Stimulated activated CD8-positive, alpha-beta memory T cell treated with anti-CD3 and anti-CD28 coated beads, Interleukin-7, amount 100 ng/mL, for 1 hour (primary cell): ENCODE measurements at places on chromosomes 16 and 17.

DNA sequence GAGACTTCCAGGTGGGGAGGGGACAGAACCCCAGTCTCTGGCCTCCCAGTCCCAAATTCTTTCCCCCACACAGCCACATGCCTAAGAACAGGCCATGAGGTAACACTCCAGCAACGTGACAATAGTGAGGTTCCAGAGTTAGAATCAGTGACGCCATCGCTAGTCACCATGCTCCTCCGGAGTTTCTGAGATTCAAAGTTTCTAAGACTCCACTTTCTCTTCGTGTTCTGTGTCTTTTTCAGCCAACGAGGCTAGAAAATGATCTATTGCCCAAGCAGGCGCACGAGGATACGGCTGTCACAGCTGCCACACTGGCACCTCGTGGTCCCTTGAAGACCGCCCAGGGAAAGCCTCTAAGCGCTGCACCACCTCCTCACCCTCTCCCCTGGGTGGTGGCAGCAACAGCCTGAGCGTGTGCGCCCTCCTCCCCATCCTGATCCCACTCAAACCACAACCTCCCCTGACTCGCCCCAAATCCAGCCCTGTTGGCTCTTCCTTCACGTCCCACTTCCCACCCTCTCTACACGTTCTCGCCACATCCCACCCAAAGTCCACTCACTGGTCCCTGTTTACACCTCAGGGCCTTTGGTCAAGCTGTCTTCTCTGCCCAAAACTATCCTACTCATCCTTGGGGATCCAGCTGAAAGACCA lies 1.0 kb downstream of the MCRIP1 start:
- peak; percentile 16 for DNase-seq

GRCh38 chr17:11278186-11278991 lies 37.4 kb downstream of the SHISA6 start:
- DNase-seq, result no peak

- DNase-seq, result no peak
These were observed 341 bp downstream of the PCYT2 start for GRCh38 chr17:81910840-81911276.

GRCh38 chr17:35243561-35244340 lies 879 bp downstream of the SLFN5 start:
- peak; percentile 36 for DNase-seq

GRCh38 chr17:1639549-1640180 lies 5.9 kb downstream of the SCARF1 start:
- no peak for DNase-seq

- DNase-seq, result no peak
These were observed 1.2 kb downstream of the MIEF2 start for GRCh38 chr17:18261659-18262058.

DNA sequence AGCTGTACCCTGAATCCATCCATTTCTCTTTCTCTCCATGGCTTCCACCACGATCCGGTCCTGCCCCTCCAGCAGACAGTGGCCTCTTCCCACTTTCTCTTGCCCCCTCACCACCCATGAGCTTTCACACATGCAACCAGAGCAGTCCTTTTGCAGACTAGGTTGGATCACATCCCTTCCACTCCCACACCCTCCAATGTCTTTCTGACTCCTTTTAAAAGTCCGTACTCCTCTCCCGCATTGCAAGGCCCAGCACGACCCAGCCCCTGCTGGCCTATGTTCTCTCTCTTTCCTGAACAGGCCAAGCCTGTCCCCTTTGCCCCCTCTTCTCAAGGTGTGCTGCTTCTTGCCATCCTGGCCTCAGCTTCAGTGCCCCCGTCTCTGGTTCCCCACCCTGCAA lies 22.5 kb upstream of the DNAI2 start:
- DNase-seq, result no peak

GRCh38 chr16:81633147-81633619 lies 145.9 kb upstream of the PLCG2 start:
- peak; percentile 11 for DNase-seq

GRCh38 chr16:8867932-8868415 lies 832 bp downstream of the CARHSP1 start:
- peak; percentile 24 for DNase-seq

- no peak for DNase-seq
These were observed 66.6 kb upstream of the TMEM97 start for GRCh38 chr17:28252436-28252835.
